ENCODE measurements at places on chromosomes 2 and 18.

DNA sequence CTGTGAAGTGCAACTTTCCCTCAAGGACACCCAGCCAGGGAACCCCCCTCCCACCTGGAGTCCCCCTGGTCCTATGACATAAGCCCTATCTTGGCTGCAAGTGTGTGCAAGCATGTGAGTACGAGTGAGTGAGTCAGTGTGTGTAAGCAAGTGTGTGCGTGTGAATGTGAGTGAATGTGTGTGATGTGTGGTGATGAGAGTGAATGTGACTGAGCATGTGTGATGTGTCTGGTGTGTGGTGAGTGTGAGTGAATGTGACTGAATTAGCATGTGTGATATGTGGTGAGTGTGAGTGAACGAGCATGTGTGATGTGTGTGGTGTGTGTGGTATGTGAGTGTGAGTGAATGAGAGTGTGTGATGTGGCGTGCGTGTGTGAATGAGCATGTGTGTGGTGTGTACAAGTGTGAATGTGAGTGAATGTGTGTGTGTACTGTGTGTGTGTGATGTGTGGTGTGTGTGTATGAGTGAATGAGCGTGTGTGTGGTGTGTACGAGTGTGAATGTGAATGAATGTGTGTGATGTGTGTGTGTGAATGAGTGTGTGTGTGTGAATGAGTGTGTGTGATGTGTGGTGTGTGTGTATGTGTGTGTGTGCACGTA is 68.8 kb upstream of the SMAD7 start:
- DNase-seq = no peak

- no peak for DNase-seq
These were observed 42.6 kb upstream of the MAP4K3 start for GRCh38 chr2:39479696-39480095.

GRCh38 chr2:230809677-230810251 is 55.0 kb upstream of the ITM2C start:
- DNase-seq = no peak

- DNase-seq = no peak
These were observed 563.8 kb downstream of the TDRD15 start for GRCh38 chr2:21687589-21687988.

- DNase-seq = peak; percentile 39
These were observed 7.6 kb downstream of the TRIP12 start for GRCh38 chr2:229914171-229914570.

GRCh38 chr18:10475654-10476291 is 21.3 kb downstream of the APCDD1 start:
- no peak for DNase-seq

DNA sequence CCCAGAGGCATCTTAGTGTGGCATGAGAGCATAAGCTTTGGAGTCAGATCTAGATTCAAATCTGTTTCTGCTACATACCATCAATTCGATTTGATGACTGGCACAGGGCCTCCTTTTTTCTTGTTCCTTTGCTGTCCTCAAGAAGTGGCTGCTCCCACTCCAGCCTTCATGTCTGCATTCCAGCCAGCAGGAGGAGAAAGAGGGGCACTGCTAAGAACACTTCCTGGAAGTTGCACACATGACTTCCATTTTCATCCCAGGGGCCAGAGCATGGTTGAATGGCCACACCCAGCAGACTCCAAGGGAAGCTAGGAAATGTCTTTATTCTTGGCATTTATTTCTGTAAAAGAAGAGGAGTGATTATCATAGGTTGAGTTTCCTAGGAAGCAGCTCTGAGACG is 50.4 kb downstream of the EML6 start:
- DNase-seq = no peak

DNA sequence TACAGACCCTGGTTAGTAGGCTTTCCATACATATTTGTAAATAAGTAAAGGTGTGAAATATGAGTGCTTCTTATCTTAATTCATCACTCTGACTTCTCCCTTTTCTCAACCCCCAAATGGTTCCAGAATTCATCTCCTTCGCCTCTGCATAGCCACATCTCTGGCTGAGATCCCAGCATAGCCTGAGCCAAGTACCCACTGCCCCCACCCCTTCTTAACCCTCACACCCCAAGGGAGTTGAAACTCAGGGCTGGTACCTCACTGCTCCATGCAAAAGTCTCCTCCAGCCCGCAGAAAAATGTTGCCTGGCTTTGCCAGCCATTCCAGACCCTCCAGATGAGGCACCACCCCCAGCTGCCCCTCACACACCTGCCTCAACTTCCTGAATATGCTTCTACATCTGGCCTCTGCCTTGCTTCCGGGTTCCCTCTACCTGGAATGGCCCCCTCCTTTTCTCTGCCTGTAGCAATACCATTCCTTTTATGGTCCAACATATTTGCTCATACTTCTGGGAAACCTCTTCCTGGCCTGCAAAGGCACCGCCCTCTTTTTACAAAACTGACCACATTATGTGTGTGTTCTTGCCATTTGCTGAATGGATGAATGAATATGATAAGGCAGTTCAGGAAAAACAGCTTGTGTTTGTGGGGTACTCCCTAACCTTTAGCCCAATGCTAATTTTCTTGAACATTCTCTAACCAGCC is 112.8 kb downstream of the CELF4 start:
- peak; percentile 84 for DNase-seq

- no peak for DNase-seq
These were observed 193.7 kb upstream of the ID2 start for GRCh38 chr2:8488001-8488738.

- no peak for DNase-seq
These were observed 8.4 kb downstream of the ITM2C start for GRCh38 chr2:230872968-230873660.

GRCh38 chr2:9480157-9480556 is 5.8 kb downstream of the IAH1 start:
- no peak for DNase-seq

GRCh38 chr18:74275736-74276135 is 16.0 kb downstream of the CYB5A start:
- no peak for DNase-seq

DNA sequence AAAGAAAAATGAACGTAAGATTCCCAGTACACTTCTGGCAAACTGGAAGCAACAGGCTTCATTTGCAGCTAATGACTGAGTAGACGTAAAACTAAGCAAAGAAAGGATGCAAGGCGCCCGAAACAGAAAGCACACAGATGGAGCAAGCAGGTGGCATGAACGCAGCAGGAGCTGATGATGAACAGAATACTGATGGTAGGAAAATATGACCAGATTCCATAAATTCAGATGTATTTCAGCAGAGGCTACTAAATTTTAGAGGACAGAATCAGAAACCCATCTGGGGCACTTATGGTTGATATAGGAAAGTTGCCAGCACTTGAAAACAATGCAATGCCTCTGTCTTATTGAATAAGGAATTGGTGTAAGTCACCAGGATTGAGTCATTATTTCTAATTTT is 658.7 kb upstream of the LINC00305 start:
- no peak for DNase-seq

DNA sequence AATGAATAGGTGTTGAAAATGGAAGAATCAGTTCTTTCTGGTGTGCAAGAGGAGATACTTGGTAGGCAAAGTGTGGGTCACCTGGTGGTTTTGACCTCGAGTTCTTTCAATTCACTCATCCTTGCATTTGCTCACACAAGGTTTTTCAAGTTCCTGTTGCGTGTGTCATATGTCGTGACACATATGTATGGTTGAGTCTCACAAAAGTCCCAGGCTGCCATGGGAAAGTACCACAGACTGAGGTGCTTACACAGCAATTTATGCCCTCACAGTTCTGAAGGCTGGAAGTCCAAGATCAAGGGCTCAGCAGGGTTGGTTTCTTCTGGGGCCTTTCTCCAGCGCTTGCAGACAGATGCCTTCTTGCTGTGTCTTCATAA is 64.4 kb downstream of the NCK2 start:
- peak; percentile 19 for DNase-seq

GRCh38 chr2:187654535-187654934 is 100.3 kb upstream of the TFPI start:
- no peak for DNase-seq

Data from renal cortical epithelial cell (primary cell).